ENCODE measurements at places on chromosomes 16 and 17. TPM values are rescaled to one million over a fixed set of nuclear protein-coding genes. Genes with fewer than 3 reads are reported as not detected.

- DNase-seq = no peak
These were observed 77.5 kb downstream of the GNAO1 start for GRCh38 chr16:56268799-56269198.

GRCh38 chr17:4004517-4005295 lies 40.5 kb upstream of the ATP2A3 start:
- no peak for DNase-seq

- DNase-seq = no peak
These were observed 110.7 kb upstream of the FAM20A start for GRCh38 chr17:68711858-68712257.

The ARHGAP44 gene
- 2.2 TPM for polyA plus RNA-seq

The PYDC1 gene
- polyA plus RNA-seq = not detected

All from keratinocyte (primary cell).